Omental fat pad (tissue), 4 donors: ENCODE measurements at places on chromosomes 11 and 22. TPM values are rescaled to one million over a fixed set of nuclear protein-coding genes. Genes with fewer than 3 reads are reported as not detected.

MAJIN gene
- total RNA-seq: not detected

BIRC2 gene
- total RNA-seq: 55.8 TPM

GPHA2 gene
- total RNA-seq: not detected

C11orf97 gene
- not detected for total RNA-seq

CASP12 gene
- total RNA-seq: 2.4 TPM

CSKMT gene
- total RNA-seq: 2.8 TPM

PATE2 gene
- not detected for total RNA-seq

SLC43A3 gene
- total RNA-seq: 100 TPM

TMEM191B gene
- total RNA-seq: 0.24 TPM

LRRC10B gene
- 1.3 TPM for total RNA-seq

SLC22A6 gene
- not detected for total RNA-seq

CARNS1 gene
- total RNA-seq: 5.1 TPM

APOBEC3B gene
- total RNA-seq: 1.1 TPM

ARHGAP20 gene
- 10.8 TPM for total RNA-seq

RIMBP3B gene
- total RNA-seq: not detected

DNA sequence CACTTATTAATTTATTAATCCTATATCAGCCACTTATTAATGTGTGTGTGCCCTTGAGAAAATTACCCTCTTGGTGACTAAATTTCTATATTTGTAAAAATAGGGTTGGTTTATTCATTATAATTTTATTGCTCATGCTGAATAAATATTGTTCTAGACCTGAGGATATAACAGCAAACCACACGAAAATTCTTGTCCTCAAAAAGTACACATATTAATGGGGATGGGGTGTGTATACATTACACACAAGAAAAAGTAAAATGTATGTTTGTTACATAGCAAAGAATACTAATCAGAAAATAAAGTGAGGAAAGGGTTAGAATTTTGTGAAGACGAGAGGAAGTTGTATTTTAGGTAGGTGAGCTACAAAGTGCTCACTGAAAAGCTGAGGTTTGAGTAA is 1068.9 kb upstream of the RAG2 start:
- no peak for DNase-seq

DNA sequence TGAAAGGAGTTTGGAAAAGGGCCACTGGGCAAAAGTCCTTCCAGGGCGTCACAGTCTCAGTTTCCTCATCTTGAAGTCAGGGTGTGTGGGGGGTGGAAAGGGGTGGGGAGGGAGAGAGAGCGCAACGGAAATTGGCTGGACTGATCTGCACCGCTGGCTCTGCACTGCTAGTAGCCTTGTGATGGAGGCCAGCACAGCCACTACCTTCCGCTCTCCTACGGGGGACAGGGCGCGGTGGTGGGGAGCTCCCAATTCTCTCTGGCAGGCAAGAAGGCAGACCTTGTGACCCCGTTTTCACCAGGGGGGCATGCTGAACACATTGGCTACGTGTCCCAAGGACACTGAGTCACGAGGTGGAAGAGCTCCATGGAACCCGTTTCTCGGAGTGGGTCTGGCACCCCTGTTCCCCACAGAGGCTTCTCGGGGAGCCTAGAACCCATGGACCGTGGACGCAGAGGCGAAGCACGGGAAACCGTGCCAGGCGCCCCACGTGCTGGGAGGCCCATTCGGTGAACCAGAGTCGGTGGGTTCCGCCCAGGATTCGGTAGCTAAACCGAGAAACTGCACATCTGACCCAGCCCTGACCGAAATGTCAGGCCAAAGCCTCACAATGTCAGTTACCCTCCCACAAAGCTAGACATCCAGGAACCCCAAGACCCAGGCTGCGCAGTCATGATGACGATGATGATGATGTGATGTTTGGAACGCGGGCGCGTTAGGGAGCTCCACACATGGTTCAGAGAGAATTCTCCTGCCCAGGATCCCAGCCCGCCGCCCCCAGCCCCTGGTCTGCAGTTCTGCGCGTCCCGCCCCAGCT is 28.3 kb upstream of the WNT11 start:
- peak; percentile 50 for DNase-seq

DNA sequence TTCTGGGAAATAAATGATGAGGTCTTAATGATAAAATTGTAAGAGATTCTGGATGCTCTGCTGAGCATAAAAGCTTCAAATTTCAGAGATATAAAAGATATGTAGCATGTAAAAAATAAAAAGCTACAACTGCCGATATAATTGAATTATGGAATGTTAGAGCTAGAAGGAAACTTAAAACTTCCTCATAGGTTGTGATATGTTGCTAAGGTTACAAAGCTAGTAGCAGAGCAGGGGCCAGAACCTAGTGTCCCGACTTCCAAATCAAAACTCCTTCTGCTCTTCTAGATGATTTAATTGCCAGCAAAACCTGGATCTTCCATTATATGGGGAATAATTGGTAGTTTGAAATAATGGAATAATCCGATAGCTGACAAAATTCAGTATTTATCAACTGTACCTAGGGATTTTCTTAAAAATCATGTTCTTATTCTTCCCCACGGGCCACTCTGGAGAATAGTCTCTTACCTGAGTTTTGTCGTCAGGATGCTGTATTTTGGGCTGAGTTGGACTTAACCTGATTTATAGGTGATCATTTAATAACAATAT is at the start of gene ASCL3:
Gene ASCL3, minus strand, starts transcription at position 499 of the 549 bp plus-strand sequence. CDS start 4,855 bp downstream, outside the sequence.
- DNase-seq: no peak

DNA sequence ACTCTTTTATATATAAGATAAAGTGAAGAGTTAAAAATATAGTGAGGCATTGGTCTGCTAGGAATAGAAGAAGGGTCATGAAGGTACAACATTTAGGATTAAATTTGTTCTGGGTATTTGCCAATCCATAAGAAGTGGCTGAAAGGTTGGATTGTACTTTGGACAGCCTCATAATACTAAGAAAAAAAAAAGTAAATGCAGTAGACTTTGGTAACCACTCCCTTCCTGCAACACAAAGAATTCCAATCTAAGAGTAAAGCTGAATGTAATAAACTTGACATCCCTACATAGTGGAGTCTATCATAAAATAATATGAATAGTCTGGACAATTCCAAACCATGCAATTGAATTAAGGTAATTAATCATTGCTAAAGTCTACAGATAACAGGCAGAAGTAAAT is 2294.4 kb downstream of the LRRC4C start:
- no peak for DNase-seq

DNA sequence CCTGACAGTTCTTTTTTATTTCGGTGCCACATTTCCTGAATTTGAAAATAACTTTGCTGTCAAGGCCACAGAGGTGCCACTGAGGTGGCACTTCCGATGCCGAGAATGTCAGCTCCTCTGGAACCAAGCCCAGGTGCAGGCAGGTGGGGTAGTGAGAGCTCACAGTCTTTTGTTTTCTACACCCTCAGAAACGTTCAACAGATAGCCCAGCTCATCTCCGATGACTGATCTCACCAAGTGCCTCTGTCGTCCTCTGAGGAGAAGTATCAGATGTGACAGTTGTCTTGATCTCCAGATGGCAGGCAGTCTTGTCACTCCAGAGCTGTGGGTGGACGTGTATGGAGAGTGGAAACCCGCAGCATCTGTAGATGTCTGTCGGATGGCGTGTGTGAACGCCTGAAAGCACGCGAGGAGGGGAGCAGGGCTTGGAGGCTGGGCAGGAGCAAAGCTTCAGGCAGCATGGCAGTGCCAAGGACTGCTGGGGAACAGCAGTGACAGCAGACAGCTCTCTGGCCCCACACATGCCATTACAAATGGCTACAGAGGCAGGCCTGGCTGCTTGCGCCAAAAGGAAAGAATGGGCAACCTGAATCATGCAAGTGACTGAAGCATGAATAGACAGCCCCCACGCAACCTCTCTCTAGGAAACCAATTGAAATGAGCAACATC is 877.0 kb downstream of the OPCML start:
- no peak for DNase-seq

GRCh38 chr22:23233752-23234408 is 53.6 kb downstream of the BCR start:
- DNase-seq: no peak

- no peak for DNase-seq
These were observed 25.4 kb downstream of the APIP start for GRCh38 chr11:34890812-34891211.

DNA sequence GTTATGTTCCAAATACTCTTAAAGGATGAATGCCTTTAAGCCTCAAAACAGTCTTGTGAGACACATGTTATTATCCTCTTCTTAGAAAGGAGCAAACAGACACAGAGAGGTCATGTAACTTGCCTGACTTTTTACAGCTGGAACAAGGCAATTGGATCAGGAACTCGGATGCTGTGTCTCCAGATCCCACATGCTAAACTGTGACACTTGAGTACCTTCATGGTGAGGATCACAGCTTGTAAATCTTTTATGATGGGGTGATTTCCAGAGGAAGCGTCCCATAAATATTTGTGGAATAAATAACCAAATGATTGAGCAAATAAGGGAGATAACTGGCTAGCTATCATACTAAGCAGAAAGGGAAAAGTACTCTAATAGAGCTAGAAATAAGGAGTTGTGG is 171.2 kb downstream of the C11orf91 start:
- DNase-seq: no peak

GRCh38 chr11:1949302-1949701 is 2.2 kb downstream of the MRPL23 start:
- DNase-seq: no peak

- DNase-seq: no peak
These were observed 1.4 kb upstream of the DHCR7 start for GRCh38 chr11:71449596-71449995.

DNA sequence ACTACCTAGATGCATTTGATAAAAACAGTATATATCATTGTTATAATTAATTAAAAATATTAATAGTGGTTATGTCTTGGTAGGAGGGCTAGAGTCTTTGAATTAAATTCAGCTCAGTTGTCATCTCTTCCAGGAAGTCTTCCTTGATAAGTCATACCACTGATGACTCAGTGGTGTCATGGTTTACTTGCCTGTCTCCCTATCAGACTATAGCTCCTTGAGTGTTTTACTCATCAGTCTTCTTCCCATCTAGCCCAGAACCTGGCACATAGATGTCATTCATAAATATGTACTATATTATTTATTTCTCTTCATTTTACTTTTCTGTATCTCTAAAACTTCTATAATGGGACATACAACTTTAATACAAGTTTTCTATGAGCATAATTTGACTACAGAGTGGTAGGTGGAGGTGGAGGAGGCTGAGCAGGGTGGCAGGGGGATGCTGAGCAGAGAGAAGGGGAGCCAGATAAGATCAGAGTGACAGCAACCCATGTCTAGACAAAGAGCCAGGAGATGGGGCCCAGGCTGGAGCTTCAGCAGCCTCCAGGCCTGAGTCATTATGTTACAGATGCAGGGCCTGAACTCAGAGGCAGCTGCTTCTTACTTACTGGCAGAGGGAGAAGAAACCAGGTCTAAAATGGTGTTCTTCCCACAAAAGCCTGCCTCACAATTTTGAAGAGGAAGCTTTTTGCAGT is 82.3 kb upstream of the PHOX2A start:
- DNase-seq: no peak

- DNase-seq: no peak
These were observed 21.2 kb downstream of the PLAAT3 start for GRCh38 chr11:63592975-63593395.

- DNase-seq: no peak
These were observed 47.8 kb downstream of the ABTB2 start for GRCh38 chr11:34309965-34310364.

GRCh38 chr11:2298795-2299761 is 2.6 kb downstream of the C11orf21 start:
- peak; percentile 21 for DNase-seq

GRCh38 chr11:31809857-31810778 is 1.0 kb downstream of the PAX6 start:
- DNase-seq: no peak

GRCh38 chr22:42299586-42300258 is 29.3 kb upstream of the TCF20 start:
- DNase-seq: no peak

GRCh38 chr11:131108760-131109159 is 192.5 kb upstream of the SNX19 start:
- DNase-seq: no peak

GRCh38 chr11:18974192-18974591 is 35.0 kb upstream of the MRGPRX1 start:
- no peak for DNase-seq

GRCh38 chr11:63670096-63670432 is 1.1 kb downstream of the ATL3 start:
- no peak for DNase-seq

GRCh38 chr11:123654566-123655081 is at the start of gene SCN3B:
Gene SCN3B, minus strand, starts transcription at chr11:123654624. Its CDS starts 823 bp downstream, at chr11:123653801.
- no peak for DNase-seq

GRCh38 chr11:80930038-80930437 is 1489.2 kb upstream of the TENM4 start:
- DNase-seq: no peak

- no peak for DNase-seq
These were observed 33.8 kb upstream of the NUP50 start for GRCh38 chr22:45129703-45130524.

DNA sequence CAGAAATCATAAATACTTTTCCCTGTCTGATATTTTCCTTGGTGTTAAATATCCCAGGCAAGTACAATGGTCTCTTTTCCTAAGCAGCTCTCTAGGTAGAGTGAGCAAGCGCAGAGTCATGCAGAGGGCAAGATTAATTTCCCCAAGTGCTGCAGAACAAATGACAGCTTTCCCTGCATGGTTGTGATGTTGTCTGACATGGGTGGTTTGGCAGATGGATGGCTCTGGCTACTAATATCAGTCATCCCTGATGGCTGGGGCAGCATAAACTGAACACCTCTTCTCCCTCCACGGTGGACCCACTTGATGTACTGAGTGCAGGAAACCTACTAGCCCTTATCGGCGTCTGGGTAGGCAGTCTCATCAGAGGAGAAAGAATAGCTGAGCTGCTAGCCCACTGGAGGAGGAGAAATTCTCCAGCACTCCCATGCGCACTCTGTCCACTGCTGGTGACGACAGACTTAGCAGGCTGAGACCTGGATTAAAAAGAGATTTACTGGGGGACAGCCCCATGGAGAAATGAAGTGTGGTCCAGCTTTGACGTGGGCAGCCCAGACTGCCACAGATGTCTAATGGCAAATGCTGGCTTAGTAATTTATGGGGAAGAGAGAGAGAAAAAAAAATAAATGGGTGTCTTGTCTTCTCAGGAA is 202.9 kb downstream of the DBX1 start:
- DNase-seq: no peak

DNA sequence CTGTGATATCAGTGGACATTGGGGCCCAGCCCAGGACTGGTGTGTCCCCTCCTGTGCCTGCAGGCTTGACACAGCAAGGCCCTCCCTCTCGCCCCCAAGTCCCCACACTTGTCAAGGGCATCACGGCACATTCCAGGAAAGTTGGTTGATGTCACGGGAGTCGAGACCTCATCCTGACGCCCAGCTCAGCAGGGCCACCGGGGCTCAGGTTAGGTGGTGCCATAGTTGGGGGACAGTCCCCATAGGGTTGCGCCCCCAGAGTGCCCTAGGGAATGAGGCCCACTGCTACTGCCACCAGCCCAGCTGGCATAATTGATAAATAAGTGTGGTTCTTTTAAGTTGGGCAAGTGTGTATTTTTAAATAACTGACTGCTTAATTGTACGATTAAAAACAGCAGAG is 28.3 kb upstream of the GRAMD4 start:
- DNase-seq: no peak
